ENCODE measurements at places on chromosomes 13 and 19.

- no peak for DNase-seq
Observed at GRCh38 chr19:4620675-4621074, 18.6 kb upstream of the TNFAIP8L1 start.

DNA sequence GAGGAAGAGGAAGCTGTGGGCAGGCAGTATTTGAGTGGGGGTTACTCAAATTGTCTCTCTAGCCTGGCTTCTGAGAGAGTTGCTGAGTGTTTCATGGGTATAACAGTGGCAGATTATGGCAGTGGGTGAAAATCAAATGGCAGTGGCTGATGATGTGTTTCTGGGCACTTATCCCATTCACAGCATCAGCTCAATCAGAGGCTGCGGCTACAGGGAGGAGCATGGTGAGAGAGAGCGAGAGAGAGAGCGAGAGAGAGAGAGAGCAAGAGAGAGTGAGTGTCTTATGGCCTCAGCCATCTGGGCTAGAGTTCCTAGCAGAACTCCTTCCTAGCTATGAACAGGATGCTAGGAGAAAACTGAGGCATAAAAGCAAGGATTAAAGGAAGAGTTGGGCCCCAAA is 178.9 kb downstream of the OLFM4 start:
- no peak for DNase-seq

DNA sequence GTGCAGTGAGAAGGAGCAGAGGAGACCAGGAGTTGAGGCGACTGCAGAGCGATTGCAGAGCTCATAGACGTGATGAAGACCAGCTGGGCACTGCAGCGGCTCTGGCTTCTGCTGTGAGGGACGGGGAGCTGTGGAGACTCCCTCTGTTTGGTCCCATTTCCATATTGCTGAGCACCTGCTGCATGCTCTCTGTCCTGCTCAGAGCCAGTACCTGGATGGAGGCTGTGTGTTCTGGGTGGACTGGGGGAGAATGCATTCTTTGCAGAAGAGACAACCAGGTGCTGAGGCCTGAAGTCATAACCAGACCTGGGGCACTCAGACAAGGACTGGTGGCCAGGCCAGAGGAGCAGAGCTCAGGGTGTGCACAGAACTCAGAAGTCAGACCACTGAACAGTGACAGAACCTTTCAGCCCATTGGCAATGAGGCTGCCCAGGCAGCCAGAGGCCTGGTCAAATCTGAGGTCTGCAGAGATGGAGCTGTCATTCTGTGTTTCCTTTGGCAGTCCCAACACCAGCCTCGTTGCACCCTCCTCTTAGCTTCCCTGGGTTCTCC is 1.3 kb upstream of the A1BG start:
- no peak for DNase-seq

- DNase-seq = no peak
Observed at GRCh38 chr13:111210544-111211469, 95.7 kb downstream of the ARHGEF7 start.

GRCh38 chr13:33299626-33300025 is 14.1 kb upstream of the STARD13 start:
- DNase-seq = no peak

- no peak for DNase-seq
Observed at GRCh38 chr13:51933466-51934058, 71.8 kb downstream of the CCDC70 start.

DNA sequence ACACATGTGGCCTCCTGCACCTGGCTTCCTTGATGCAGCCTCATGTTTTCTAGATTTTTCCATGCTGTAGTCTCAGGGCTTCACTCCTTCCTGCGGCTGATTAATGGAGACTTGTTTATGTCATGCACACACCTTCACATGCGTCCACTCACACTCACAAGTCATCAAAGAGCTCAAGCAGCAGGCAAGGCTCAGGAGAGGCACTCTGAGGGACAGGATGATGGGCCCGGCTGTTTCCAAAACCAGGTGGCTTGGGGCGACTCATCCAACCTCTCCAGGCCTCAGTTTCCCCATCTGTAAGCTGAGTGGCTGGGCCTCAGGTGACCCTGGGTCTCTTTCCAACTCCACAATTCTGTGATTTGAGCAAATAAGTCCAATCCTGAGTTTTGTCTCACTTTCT is 36.9 kb downstream of the RASA3 start:
- DNase-seq = no peak

- no peak for DNase-seq
Observed at GRCh38 chr19:40862333-40862732, 12.1 kb upstream of the CYP2A6 start.

GRCh38 chr13:59684105-59684504 is 479.6 kb downstream of the DIAPH3 start:
- no peak for DNase-seq

- DNase-seq = no peak
Observed at GRCh38 chr13:44135566-44135965, 238.1 kb upstream of the SERP2 start.

- no peak for DNase-seq
Observed at GRCh38 chr13:101631395-101631794, 178.9 kb downstream of the ITGBL1 start.

DNA sequence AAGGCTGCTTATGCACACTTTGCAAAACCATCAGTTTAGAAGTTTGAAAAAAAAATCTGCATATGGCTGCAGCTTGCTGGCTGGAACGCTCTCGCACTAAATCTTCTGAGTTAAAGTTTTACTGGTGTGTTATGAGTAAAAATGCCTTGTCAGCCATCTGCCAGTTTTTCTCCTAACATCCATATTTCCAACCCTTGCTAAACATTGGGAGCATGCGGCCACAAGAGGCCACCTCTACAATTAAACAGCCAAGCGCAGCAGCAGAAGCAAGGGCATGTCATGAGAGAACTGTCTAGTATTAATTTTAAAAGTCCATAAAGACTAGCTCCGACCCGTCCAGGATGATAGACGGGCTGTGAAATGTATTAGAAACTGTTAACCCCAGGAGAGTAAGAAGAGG is 248.3 kb downstream of the TSHZ3 start:
- no peak for DNase-seq

- DNase-seq = no peak
Observed at GRCh38 chr19:16938211-16938610, 49.4 kb downstream of the F2RL3 start.

- no peak for DNase-seq
Observed at GRCh38 chr13:96391606-96392005, 301.7 kb downstream of the HS6ST3 start.

GRCh38 chr13:46736541-46737310 is 60.2 kb downstream of the ESD start:
- DNase-seq = no peak

DNA sequence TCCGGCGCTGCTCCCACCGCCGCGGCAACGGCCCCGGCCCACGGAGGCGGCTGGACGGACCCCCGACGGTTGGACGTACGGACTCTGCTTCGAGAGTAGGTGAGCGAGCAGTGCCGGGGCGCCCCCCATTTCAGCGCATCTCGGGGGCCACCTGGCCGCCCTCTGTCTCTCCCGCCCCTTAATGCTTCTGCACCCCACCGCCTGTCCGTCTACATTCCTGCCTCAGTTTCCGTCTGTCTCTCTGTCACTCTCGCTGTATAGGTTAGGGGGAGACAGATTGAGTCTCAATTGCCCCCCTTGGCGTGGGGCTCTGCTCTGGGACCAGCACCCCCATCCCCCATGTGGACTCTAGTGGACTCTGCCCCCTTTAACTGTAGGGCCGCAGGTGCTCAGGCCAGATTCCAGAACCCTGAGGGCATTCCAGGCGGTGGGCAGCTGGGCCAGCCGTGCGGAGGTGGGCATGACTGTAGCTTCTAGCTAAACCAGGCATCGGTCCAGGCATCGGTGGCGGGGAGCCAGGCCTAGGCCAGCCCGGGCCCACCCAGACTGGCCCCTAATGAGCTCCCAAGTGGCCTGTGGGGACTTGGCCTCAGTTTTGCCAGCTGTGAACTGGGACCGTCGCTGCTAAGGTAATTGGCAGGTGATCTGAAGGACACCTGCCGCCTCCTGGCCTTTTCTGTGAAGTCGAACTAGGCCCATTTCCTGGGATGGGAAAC is 373 bp downstream of the TNFAIP8L1 start:
- DNase-seq = no peak

DNA sequence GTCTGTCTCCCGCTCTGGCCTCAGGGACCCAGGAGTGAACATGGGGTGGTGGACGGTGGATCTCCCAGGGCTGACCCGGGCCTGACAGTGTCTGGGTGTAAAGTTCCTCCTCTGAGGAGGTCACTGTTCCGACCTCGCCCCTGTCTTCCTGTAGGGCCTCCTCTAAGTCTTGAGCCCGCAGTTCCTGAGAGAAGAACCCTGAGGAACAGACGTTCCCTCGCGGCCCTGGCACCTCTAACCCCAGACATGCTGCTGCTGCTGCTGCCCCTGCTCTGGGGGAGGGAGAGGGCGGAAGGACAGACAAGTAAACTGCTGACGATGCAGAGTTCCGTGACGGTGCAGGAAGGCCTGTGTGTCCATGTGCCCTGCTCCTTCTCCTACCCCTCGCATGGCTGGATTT is at the start of gene SIGLEC9:
Gene SIGLEC9 (plus strand): TSS at position 178 of the 400 bp plus-strand sequence. CDS start 69 bp downstream, at position 247.
- no peak for DNase-seq
